Activated T-cell treated with anti-CD3 and anti-CD28 coated beads, Interleukin-2, amount 50 U/mL, for 48 hours (primary cell): ENCODE measurements at places on chromosomes 6 and 20.

DNA sequence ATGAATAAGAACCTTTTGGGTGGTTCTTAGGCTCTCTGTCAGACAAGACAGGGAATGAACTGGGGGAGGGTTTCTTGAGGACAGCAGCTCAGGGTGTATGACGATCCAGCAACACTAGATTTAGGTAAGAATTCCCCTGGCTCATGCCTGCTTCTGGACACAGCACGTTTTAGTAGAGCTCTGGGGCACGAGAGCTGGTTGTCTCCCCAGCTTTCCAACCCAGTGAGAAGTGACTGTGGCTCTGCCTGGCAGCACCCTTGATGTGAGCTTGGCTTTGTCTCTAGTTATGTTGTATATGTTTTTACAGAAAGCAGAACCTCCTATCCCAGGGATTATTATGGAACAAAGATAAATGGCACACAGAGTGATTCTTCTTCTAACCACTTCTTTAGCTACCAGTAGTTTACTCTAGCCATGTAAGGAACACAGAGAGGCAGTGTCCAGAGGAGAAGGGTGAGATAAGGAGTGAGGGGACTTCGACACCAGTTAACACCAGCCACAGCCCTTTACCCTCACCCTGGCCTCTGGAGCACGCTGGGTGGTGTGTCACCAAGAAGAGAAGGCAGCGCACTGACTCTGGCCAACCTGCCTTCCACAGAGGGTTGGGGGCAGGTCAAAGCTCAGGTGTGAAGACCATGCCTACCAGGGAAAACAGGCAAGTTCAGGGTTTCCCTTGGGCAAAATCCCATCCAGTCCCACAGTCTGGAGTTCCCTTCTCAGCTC lies 3.9 kb downstream of the APOBEC2 start:
- DNase-seq: no peak

DNA sequence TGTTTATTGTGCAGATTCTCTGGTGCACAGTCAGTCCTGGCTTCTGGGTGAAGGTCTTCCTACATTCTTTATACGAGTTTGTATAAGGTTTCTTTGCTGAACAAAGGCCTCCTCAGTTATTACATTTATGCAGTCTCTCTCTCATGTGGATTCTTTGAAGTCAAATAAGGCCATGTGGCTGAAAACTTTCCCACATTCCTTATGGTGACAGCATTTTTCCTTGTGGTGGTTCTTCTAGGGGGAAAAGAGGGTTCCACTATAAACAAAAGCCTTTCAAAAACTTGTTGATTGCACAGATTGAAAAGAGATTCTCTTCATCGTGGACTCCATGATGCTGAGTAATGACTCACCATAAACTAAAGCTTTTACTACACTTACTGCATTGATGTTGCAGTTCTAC lies 19.2 kb downstream of the ZSCAN12 start:
- no peak for DNase-seq

- no peak for DNase-seq
These were observed 603.1 kb downstream of the HACE1 start for GRCh38 chr6:104256646-104257045.

DNA sequence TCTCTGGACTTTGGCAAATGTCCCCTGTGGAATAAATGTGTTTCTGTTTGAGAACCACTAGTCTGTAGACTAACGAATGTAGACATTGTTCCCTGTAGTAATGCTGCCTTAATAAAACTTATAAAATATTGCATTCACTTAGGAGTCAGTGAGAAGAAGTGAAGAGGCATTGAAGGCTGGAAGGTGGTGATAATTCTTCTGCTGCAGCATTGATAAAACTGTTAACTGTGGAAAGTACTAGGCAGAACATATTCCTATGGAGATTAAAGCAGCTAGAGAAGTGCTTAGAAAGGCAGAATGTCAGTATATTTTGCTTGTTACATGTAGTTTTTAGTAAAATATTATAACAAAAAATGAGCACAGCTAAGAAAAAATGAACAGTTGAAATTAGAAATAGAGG lies 4.8 kb downstream of the PGK2 start:
- DNase-seq: no peak

DNA sequence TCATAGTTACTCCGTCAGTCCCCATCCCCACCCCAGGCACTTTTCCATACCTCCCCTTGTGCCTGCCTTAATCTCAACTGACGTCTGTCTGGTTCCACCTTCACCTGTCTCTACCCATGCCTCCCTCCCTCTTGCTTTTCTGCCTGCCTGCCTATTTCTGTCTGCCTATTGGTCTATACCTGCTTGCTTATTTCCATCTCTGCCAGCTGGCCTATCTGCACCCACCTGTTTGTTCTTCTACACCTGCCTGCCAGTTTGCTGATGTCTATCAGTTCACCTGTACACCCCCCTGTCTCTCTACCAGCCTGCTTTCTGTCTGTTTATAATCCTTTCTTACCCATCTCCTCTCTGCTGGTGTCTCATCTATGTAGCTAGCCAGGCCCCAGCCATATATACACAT lies 87.5 kb downstream of the RALGAPA2 start:
- no peak for DNase-seq

GRCh38 chr20:51442602-51443001 lies 99.9 kb downstream of the NFATC2 start:
- DNase-seq: no peak
